ENCODE measurements at places on chromosomes 12 and 14. TPM values are rescaled to one million over a fixed set of nuclear protein-coding genes. Genes with fewer than 3 reads are reported as not detected.
A peak's percentile ranks its signal among the peaks of the same experiment; 100 is the strongest.

- no peak overlapping the region for H3K4me3 ChIP-seq
- H3K36me3 ChIP-seq, result no peaks in the 10 kb centered on the region
- DNase-seq, result no peak
- no peaks in the 10 kb centered on the region for H3K27me3 ChIP-seq
- no peaks in the 10 kb centered on the region for H3K4me1 ChIP-seq
Observed at GRCh38 chr12:10067942-10068341, 30.8 kb downstream of the CLEC1A start.

- H3K36me3 ChIP-seq, result peaks cover 34% of the 10 kb centered on the region
- DNase-seq, result no peak
- no peak overlapping the region for H3K27ac ChIP-seq
- no peak overlapping the region for H3K4me3 ChIP-seq
- H3K4me1 ChIP-seq, result peaks cover 18% of the 10 kb centered on the region
- H3K27me3 ChIP-seq, result no peaks in the 10 kb centered on the region
Observed at GRCh38 chr12:123934829-123935228, 37.8 kb downstream of the CCDC92 start.

DNA sequence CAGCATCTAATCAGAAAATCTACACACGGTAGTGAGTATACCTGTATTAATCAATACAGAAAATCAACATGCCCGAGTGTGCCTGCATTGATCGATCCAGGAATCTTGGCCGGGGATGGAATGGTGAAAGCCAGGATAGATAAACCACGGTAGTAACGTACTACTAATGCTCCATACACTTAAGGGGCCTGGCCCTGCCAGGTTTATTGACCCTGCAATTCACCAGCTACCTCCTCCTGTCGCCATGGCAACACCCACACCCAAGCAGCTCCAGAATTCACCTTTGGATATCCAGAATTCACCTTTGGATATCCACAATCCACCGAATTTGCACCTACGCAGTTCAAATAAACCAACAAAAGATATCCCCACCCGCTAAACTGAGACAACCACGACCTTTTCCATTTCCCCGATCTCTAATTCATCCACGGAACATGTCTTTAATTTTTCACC is 14.8 kb upstream of the CALM1 start:
- no peak for DNase-seq
- H3K36me3 ChIP-seq, result no peaks in the 10 kb centered on the region
- no peak overlapping the region for H3K4me3 ChIP-seq
- H3K4me1 ChIP-seq, result peaks cover 6% of the 10 kb centered on the region

The MYF5 gene
- total RNA-seq, result not detected

DNA sequence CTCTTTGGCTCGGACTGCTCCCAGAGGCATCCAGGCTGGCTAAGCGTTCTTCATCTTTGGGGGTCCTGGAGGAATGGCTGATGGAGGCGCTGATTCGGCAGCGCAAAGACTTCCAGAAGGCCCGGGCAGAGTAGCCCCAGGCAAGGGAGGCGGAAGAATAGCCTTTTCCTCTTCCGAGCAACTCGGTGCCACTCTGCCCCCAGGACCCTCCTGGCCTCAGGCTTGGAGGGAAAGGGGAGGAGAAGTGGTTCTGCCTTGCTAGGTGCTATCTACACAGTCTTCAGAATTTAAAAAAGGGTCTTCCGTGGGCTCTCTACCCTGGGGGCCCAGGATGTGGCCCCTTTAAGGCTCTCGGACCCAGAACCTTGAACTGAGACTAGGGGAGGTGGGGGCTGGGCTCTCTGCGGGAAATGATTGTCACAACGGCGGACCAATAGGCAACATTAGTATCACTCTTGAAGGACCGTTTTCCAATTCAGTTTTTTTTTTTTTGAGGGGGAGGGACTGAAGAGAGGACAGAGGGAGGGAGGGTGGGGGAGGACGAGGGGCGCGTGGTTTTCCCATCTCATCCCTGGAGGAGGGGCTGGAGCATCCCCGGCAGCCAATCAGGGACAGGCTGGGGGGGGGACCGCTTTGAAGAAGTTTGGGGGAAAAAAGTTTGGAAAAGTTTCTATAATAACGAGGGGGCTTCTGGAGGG is at the start of gene NFATC4:
Gene NFATC4 (plus strand): TSS at position 671 of the 698 bp plus-strand sequence. CDS start 157 bp downstream, outside the sequence.
- peaks cover 41% of the 10 kb centered on the region for H3K4me1 ChIP-seq
- DNase-seq, result no peak
- H3K27ac ChIP-seq, result peak within 1 kb of the TSS; percentile 98
- peaks cover 6% of the 10 kb centered on the region for H3K36me3 ChIP-seq
- H3K4me3 ChIP-seq, result peak within 1 kb of the TSS; percentile 92

GRCh38 chr12:307406-307805 is 44.8 kb upstream of the SLC6A13 start:
- H3K4me1 ChIP-seq, result no peaks in the 10 kb centered on the region
- no peak overlapping the region for H3K4me3 ChIP-seq
- H3K27me3 ChIP-seq, result no peaks in the 10 kb centered on the region
- peaks cover 64% of the 10 kb centered on the region for H3K36me3 ChIP-seq

The TAS2R31 gene
- total RNA-seq, result 1.7 TPM

DNA sequence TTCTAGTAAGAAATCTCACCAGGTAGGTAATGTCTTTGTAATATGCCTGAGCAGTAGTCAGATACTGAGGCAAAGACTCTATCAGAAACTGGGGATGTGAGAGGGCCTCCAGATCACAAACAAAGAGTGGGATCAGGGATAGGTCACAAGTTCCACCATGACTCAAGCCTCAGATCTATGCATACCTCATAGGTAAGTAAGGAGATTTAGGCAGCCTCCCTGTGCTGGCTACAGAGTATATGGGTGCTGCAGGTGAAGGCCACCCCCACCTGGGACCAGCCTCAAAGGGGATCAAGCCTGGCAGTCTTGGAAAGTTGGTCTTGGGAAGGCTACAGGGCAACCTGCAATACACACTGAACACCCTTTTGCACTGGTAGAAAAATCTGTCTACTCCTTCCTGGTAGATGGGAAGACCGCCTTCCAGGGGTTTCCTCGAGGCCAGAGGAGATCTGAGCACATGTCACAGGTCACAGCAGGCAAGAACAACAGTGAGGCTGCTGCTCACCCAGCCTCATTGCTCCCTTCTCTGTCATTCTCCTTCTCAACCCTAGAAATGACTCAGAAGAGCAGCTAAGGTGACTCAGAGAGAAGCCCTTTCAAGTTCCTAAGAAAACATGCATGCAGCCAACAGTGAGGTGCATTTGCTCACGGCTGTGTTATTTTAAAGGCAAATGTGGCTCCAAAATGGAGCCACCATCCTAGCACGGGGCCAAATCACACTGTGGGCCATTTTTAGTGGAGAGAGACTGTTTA is 143.4 kb upstream of the CDKN3 start:
- no peaks in the 10 kb centered on the region for H3K36me3 ChIP-seq
- no peak for DNase-seq
- H3K4me3 ChIP-seq, result no peak overlapping the region
- H3K27me3 ChIP-seq, result no peaks in the 10 kb centered on the region

DNA sequence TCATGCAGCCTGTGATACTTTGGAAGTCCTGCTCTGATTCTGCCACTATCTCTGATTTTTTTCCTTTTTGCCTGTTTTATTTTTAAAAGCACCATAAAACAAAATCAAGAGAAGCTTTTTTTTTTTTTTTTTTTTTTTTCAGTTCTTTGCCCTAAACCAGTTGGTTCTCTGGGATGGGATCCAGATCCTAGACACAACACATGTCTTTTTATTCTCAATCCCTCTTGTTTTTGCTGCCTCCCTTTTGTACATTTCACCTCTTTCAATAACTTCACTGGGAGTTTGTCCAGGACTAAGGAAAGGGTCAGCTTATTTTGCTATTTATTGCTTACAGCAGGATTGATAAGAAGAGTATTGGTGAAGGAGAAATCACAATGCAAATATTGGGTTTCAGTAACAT is 139.4 kb downstream of the GRIP1 start:
- H3K36me3 ChIP-seq, result no peaks in the 10 kb centered on the region
- H3K4me3 ChIP-seq, result no peak overlapping the region
- DNase-seq, result no peak
- H3K27me3 ChIP-seq, result no peaks in the 10 kb centered on the region
- H3K4me1 ChIP-seq, result no peaks in the 10 kb centered on the region

- H3K27me3 ChIP-seq, result peaks cover 6% of the 10 kb centered on the region
- no peak overlapping the region for H3K27ac ChIP-seq
- peaks cover 10% of the 10 kb centered on the region for H3K4me1 ChIP-seq
- no peak overlapping the region for H3K4me3 ChIP-seq
- DNase-seq, result no peak
Observed at GRCh38 chr12:71130521-71131069, 27.2 kb downstream of the TSPAN8 start.

DNA sequence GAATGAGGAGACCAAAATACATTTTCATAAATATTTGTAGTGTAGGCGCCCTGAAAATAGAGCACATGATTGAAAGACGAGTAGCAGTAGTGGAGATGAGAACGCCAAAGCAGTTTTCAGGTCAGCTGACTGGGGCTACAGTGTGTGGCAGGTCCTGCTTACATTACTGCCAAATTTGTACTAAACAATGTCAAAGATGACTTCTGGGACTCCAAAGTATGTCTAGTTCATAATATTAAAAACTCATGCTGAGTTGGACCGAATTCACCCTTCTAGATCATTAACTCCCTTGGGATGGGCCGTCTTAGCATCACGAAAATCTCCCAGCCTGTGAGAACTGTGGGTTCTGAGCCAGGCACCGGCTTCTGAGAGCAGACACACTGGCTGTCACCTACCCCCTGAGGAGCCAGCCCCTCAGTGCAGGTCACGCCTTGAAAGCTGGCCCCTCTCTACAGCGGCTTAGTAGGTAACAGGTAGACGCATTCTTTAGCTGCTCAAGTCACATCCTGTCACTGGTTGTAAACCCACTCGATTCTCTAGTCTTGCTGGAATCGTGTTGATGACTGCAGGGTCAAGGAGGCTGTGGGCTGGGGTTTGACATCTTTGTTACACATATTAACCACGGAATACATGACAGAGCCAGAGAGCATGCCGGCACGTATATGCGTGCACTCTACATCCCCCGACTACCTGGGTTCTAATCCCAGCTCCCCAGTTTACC is 210.4 kb downstream of the ETV6 start:
- DNase-seq, result no peak
- H3K4me3 ChIP-seq, result no peak overlapping the region
- no peak overlapping the region for H3K27ac ChIP-seq

The DBX2 gene
- not detected for total RNA-seq

GRCh38 chr12:127810041-127810440 is 456.9 kb upstream of the TMEM132C start:
- H3K4me3 ChIP-seq, result no peak overlapping the region
- no peaks in the 10 kb centered on the region for H3K36me3 ChIP-seq
- DNase-seq, result no peak
- H3K4me1 ChIP-seq, result peaks cover 36% of the 10 kb centered on the region

DNA sequence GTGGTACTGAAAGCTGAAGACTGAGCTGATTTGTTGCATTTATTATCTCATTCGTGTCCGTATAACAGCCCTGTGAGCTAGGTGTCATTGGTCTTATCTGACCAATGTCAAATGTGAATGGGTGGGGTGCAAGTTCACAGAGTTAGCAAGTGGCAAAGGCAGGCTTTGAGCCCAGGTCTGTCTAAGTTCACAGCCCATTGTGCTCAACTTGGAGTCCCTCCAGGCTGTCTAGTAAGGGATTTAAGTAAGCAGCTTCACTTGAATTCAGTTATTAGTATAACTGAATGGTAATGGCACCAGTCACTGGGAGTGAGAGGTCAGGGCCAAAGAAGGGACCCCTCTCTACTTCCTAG is 8.5 kb downstream of the C1S start:
- no peaks in the 10 kb centered on the region for H3K36me3 ChIP-seq
- no peak for DNase-seq
- peak overlapping the region; percentile 50 for H3K27ac ChIP-seq
- H3K27me3 ChIP-seq, result no peaks in the 10 kb centered on the region
- H3K4me3 ChIP-seq, result no peak overlapping the region

- DNase-seq, result no peak
- no peak overlapping the region for H3K27ac ChIP-seq
Observed at GRCh38 chr12:85504164-85504563, 224.1 kb downstream of the ALX1 start.

DNA sequence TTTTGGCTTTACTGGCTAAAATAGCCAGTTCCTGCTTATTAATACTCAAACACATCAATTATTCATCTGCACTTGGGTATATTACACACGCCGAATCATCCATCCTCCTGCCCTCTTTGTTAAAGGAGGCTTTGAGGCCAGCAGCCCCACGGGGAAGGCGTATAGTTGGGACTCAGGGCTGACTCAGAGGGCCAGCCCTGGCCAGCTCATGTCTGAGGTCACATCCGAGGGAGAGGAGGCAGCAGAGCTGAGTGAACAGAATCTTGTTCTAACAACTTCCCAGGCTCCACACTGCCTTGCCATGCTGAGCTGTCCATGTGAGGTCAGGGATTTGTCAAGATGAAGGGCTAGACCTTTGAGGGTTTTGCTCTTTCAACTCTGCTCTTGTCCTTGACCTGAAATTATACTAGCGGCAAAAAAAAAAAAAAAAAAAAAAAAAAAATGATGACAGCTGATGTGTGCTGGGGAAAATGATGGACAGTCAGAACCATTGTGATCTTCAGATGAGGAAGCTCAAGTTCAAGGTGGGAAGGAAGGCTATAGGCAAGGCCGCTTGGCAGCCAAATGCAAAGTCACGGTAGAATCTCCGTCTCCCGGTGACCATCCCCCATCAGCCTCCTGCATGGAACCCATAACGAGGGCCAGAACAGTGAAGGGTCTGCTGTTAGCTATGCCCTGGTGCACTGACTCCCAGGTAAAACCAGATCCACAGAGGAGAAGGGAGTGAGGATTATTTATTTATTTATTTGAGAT is 12.5 kb upstream of the MARK3 start:
- H3K27ac ChIP-seq, result peak overlapping the region; percentile 77
- H3K4me1 ChIP-seq, result peaks cover 10% of the 10 kb centered on the region
- H3K36me3 ChIP-seq, result no peaks in the 10 kb centered on the region

- no peaks in the 10 kb centered on the region for H3K4me1 ChIP-seq
- no peaks in the 10 kb centered on the region for H3K36me3 ChIP-seq
- DNase-seq, result peak; percentile 74
- peaks cover 45% of the 10 kb centered on the region for H3K27me3 ChIP-seq
- no peak overlapping the region for H3K4me3 ChIP-seq
Observed at GRCh38 chr14:104116756-104117340, 21.5 kb upstream of the KIF26A start.

DNA sequence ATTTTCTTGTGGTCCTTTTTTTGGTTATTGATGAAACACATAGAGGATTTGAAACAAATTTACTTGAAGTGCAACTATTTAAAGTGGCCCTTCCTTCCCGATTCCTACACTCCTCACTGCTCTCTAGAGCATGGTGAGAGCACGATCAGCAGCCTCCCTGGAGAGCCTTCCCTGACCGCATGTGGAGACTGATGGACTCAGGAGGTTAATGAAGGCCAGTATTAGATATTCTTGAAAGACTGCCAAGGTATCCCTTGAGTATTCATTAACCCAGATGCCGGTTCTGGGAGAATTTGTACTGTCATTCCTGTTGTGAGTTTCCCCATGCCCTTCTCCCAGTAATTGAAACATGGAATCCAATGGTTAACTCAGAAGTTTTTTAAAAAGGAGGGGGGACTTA is 102.8 kb upstream of the FGD4 start:
- no peak for DNase-seq
- H3K36me3 ChIP-seq, result no peaks in the 10 kb centered on the region
- peak overlapping the region; percentile 41 for H3K27ac ChIP-seq
- H3K27me3 ChIP-seq, result no peaks in the 10 kb centered on the region
- H3K4me1 ChIP-seq, result peaks cover 6% of the 10 kb centered on the region
- no peak overlapping the region for H3K4me3 ChIP-seq

The B4GALNT3 gene
- 3.5 TPM for total RNA-seq

GRCh38 chr14:75561013-75561432 is 17.4 kb upstream of the FLVCR2 start:
- H3K4me1 ChIP-seq, result no peaks in the 10 kb centered on the region
- H3K36me3 ChIP-seq, result peaks cover 2% of the 10 kb centered on the region
- no peak overlapping the region for H3K27ac ChIP-seq
- no peak for DNase-seq
- no peak overlapping the region for H3K4me3 ChIP-seq
- H3K27me3 ChIP-seq, result peaks cover 36% of the 10 kb centered on the region

Measured in chondrocyte (in vitro differentiated cells).